ENCODE measurements at places on chromosomes 4 and X.

DNA sequence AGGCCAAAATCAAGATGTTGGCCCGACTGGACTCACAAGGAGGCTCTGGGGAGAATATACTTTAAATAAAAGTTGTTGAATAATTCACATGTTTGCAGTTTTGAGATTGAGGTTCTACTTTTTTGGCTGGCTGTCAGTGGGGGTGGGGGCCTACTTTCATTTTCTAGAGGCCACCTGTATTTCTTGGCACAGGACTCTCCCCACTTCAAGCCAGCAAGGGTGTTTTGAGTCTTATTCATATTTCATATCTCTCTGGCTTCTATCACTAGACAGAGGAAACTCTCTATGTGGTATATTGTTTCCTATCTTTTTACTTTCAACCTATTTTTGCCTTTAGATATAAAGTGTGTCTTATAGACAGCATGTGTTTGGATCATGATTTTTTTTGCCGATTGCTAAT is 266.4 kb downstream of the PRR32 start:
- no peak for DNase-seq

DNA sequence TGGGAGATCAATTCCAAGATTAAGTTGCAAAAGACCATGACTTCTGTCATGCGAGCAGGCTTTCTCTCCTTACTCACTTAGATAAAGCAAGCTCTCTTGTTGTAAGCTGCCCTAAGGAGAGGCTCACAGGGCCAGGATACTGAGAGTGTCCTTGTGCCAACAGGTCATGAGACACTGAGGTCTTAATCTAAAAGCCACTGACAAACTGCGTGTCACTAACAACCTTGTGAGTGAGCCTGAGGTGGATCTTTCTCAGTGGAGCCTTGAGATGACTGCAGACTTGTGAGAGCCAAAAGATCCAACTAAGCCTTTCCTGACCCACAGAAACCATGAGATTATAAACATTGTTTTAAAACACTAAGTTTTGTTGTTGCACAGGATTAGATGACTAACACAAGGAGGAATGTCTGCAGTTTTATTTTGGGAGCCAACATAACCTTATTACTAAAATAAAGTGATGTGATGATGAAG is 170.5 kb downstream of the SLC39A8 start:
- DNase-seq = no peak

DNA sequence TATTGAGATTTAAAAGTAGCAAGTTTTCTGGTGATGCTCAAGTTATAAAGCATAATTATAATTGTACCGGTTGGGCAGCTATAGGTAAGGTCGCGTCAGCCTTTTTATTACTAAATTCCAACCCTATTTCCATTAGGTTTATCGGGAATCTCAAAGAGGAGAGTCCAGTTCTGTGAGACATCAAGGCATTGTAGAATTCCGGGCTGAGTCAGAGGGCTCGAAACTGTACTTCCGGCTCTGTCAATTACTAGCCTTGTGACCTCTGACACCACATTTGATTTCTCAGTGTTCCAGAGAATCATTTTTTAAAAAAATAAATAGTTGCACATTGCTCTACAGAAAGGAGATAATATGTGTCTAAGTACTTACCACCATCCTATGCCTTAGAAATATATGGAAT is 4.3 kb downstream of the IL1RAPL1 start:
- DNase-seq = no peak

DNA sequence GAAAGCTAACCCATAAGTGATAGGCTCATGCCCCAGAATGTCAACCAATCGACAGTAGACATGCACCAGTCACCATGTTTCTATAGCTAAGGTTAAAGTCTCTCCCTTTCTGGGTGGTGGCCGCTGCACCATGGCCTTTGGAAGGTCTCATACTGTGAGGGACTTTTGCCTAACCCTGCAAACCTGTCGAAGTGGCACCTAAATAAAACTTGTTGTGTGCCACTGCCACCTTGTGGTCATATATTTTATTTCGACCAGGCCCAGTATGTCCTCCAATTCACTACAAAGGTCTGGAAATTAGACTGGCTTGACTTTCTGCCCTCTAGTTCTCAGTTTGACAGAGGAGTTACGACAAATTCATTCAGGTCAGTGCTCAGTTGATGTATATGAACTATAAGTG is 163.1 kb downstream of the SMARCA1 start:
- peak; percentile 1 for DNase-seq

DNA sequence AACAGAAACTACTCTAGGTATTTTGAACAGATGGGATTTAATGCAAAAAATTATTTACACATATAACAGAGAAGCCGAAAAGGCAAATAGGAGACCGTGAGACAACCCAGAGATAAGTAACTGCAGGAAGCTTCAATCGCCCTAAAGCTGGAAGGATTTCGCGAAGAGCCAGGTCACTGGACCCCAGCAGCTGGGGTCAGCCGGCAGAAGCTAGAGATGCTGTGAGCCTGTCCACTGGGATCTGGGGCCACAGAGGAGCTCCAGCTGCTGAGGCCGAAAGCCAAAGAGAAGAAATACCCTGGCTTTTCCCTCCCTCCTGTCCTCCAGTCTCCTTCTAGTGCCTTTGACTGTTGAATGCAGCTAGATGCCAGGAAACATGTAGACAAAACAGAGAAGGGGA is 192.8 kb upstream of the BCOR start:
- DNase-seq = no peak

DNA sequence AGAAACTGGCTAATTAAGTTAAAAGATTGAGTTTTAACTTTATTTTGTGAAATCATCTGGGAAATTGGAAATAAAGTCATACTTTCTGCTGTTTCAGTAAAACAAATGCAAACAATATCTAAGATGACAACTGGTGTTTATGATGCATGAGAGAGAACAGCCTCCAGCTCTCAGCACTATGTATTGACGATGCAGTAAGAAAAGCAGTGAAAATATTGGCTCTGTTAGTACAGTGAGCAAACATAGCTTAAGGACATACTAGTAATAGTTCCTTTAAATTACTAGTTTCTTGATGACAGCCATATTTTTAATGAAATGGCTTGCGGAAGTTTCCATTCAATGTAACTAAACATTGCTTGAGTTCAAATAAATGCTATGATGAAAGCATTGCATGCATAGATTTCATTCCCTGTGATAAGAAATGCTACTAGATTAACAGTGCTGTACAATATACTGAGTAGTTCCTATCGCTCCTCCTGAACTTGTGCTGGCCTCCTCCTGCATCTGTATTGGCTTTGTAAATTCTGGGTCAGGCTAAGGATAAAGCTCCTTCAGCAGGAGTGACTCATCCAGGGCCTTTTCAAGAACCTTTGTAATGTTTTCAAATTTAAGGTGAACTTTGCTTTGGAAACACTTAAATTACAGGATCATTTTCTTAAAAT is 11.6 kb downstream of the ARHGAP24 start:
- DNase-seq = no peak

GRCh38 chr4:47530801-47531200 is 45.7 kb downstream of the ATP10D start:
- no peak for DNase-seq

DNA sequence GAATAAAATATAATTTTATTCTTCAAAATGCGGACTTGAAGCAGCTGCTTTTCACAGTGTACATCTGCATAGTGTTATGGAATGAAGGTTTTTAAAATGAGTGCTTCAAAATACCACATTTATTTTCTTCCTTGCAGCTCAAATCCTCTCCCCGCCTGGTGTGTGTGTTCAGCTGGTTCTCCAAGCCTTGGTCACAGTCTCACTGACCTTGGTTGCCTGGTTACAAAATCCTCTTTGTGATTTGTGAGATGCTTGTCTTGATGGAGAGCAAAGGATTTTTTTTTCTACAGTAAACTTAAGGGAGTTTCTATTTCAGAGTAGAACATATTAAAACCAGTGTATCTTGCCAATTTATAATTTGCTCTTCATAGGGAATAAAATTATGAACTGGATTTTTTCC is 139.2 kb downstream of the PCDH18 start:
- DNase-seq = no peak

DNA sequence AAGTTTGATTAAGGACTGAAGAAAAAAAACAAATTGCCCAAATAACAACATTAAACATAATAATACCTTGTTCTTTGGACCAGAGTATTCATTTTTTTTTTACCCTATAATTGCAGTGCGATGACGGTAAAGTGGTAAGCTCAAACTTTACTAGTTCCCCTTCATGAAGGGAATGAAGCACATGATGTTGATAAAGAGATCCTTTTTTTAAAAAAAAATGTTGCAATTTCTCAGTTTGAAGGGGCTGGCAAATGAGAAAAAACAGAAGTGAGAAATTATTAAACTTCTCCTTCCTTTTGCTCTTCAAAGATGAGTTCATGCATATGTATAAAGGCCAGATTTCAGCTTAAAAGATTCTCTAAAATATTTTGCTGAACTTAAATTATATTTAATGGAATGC is 231.7 kb downstream of the C4orf33 start:
- DNase-seq = no peak

GRCh38 chr4:105474099-105474518 is 247 bp upstream of the PPA2 start:
- DNase-seq = peak; percentile 82

- no peak for DNase-seq
These were observed 13.4 kb upstream of the IBSP start for GRCh38 chr4:87785731-87786509.

DNA sequence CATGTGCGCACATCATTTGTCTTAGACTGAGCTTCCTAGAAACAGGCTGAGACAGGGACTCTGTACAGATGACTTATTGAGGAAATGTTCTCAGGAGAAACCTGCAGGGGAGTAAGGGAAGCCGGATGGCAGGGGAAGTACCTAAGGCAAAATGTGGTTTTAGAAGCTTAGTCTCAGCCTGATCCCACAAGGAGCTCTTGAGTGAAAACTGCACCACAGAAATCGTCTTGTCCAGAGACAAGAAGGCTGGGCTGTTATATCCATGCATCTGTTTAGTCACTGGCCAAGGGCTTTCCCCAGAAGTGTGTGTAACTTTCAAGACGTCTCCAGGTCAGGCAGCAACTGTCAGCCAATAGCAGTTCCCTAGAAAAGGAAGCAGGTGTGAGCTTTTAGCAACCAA is 86.0 kb downstream of the FUNDC1 start:
- no peak for DNase-seq

- no peak for DNase-seq
These were observed 86.1 kb downstream of the ZNF518B start for GRCh38 chr4:10371121-10371520.
